ENCODE measurements at places on chromosomes 13 and 19.

DNA sequence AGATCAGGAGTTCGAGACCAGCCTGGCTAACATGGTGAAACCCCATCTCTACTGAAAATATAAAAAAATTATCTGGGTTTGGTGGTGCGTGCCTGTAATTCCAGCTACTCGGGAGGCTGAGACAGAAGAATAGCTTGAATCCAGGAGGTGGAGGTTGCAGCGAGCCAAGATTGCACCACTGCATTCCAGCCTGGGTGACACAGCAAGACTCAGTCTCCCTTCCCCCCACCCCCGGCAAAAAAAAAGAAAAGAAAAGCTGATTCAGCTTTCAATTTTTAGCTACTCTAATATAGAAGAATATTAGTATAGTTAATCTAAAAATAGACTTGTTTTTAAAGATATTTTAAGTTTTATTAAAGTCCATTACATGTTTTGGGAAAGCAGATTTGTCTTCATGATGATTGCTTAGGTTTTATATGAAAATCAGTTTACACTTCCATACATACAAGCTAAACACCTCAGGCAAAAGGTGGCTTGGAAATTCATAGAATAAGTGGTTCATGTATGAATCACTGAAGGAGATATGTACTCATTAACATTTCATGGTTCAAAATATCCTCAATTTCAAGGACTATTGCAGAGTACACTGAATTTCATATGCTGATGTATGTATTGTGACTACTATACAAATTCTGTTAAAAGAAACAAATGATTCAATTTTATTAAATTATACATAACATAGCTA, 165.2 kb downstream of the TDRD3 start:
- DNase-seq, result no peak

DNA sequence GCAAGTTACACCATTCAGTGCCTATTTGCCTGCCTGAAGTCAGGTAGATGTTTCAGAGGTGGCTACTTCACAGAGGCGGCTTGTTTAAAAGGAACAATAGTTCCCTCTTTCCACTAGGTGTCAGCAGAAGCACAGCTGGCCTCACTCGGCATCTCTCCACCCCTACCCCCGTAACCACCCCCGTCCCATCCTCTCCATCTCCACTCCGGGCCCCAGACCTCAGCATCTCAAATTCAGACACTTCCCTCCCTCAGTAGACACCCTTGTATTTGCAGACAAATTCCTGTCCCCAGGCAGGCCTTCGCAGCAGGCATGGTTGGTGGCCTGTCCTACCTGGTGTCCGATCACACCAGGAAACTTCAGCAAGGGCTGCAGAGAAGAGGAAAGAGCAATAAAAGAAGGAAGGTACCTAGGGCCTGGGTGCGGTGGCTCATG, 9.1 kb upstream of the DPP9 start:
- no peak for DNase-seq

DNA sequence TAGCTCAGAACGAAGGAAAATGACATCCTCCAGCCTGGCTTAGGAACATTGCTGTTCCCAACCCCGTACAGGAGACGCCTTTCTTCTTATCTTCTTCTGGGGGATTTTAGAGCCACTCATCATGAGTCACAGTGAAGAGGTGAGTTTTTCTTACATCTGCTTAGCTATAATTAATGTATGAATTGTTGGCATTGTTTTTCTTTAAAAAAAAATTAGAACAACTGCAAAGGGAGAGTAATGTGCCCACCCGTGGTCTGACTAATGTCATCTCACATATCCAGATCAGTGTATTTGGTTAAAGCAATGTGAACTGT, 310.6 kb upstream of the TSHZ3 start:
- DNase-seq, result no peak

DNA sequence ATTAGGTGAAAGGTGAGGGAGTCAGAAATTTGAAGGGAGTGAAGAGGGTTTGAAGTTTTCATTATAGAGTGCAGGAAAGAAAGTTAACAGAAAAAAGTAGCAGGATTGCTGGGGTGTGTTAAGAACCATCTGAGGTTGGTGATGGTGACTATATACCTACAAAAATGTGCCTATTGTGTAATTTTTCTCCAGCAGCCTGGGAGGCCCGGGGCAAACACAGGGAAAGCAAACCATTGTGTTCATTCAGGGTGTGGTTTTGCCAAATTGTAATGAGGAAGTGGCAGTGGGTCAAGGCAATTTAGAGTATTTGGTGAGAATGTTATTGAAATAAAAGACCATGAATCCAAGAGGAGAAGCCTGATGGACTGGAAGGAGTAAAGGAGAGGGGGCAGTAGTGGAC, 8.2 kb upstream of the SUCLA2 start:
- no peak for DNase-seq

- DNase-seq, result no peak
These were observed 3.3 kb downstream of the FCER2 start for GRCh38 chr19:7698583-7698982.

GRCh38 chr13:98325724-98326123, 148.7 kb upstream of the RNF113B start:
- no peak for DNase-seq

- no peak for DNase-seq
These were observed 1.4 kb upstream of the LRG1 start for GRCh38 chr19:4541114-4541805.

GRCh38 chr13:75364131-75364713, 117.7 kb downstream of the TBC1D4 start:
- no peak for DNase-seq

- no peak for DNase-seq
These were observed 22.8 kb downstream of the VSTM2B start for GRCh38 chr19:29548483-29549085.

- DNase-seq, result no peak
These were observed 6.7 kb upstream of the MKNK2 start for GRCh38 chr19:2057484-2058469.

Measured in left ventricle myocardium superior (tissue), 1 donor.